ENCODE measurements at places on chromosomes 2 and 18.
A peak's percentile ranks its signal among the peaks of the same experiment; 100 is the strongest.

GRCh38 chr2:222610746-222611145 lies 45.1 kb downstream of the FARSB start:
- DNase-seq: no peak

GRCh38 chr2:142218471-142218870 lies 87.7 kb upstream of the LRP1B start:
- DNase-seq: no peak

- DNase-seq: no peak
Observed at GRCh38 chr2:231680285-231680991, 27.9 kb upstream of the PTMA start.

- DNase-seq: peak; percentile 2
Observed at GRCh38 chr2:166373105-166373504, 2.6 kb downstream of the SCN9A start.

- DNase-seq: no peak
Observed at GRCh38 chr18:44799382-44799906, 118.8 kb downstream of the SETBP1 start.

DNA sequence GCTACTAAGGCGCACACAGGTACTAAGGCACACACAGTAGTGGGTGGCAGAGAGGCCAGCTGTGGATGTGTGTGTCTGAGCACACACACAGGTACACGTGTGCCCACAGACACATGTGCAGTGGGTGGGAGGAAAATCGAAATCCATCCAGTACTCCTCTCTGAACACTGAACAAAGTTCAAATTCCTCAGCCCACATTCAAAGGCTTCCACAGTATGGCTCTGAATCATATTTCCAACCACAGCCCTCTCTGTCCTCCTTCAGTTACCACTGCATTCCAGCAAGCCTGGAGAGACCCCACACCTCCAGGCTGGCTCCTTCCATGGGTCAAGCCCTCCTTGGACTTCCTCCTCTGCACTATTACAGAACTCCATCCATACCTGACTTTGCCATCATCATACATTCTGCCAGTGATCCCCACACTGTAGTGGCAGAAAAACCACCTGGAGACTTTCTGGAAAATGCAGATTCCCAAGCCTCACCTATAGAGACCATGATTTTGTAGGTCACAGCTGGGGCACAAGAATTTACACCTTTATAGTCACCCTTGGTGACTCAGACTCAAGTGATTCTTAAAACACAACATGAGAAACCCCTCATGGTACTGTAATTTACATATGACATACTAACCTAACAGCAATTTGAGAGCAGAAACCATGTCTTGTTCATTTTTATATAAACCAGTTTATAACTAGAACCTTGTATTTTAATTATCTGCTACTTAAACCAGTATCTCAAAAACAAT lies 31.4 kb downstream of the EPG5 start:
- no peak for DNase-seq

- no peak for DNase-seq
Observed at GRCh38 chr2:207632575-207633493, 7.6 kb upstream of the METTL21A start.

GRCh38 chr2:72916743-72917137 lies 579 bp upstream of the EMX1 start:
- no peak for DNase-seq

DNA sequence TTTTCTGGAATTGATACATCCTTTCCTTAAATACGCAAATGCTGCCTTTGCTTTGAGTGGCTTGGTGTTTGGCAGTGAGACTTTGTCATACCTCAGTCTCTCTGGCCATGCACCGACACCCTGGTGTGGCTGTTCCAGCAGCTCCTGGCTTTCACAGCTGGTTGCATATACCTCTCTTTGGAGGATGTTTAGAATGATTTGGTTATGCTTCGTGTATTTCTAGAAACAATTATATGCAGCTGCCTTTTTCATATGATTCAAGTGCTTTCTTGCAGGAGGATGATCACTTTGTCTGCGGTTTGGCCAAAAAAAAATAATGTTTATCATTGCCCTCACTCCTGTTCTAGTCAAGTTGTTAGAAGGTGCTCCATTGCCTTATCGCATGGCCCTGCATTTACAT lies 95.0 kb upstream of the EML6 start:
- DNase-seq: no peak

DNA sequence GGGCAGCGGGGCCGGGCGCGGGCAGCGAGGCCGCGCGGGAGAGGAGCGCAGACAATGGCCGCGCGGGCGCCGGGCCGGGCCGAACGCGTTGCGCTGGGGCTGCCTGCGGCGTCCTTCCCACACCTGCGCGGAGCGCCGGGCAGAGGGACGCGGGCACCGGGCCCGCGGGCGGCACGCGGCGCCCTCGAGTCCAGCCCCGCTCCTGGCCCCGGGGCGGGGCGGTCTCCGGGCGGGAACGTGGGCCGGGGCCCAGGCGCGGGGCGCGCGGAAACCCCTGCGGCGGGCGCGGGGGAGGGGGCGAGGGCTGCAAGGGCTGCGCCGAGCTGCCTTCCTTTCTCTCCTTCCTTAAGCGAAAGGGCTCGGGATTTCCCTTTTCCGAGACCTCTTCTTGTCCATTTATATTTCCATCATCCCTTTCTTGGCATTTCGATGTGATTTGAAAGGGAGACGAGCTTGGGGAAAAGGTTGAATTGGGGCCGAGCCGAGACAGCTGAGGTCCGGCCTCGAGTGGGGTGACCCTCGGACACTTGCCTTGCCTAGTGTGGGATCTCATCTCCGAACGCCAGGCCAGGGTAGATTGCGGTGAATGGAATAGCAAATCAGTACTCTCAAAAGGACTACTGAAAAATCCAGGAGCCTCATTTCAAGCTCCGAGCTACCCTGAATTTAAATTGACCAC lies 676 bp downstream of the KLHL23 start:
- peak; percentile 33 for DNase-seq

- DNase-seq: no peak
Observed at GRCh38 chr2:223954401-223954800, 2.9 kb upstream of the MRPL44 start.

DNA sequence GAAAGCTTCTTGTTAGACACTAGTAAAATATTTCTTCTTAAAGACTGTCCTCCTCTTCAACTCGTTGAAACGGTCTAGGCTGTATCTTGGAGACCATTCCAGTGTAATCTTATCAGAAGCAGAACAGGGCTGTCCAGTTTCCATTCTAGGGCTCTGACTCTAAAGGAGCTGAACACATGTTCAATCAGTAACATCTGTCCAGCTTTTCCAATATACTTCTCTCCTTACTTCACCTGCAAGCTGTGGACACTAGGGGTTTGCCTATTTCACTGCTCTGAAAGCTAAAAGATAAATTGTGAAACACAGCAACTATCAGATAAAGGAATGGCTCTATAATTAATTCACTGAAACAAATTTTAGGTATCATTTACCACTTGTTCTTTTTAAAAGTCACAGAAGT lies 73.8 kb downstream of the ZNF385B start:
- no peak for DNase-seq

- DNase-seq: no peak
Observed at GRCh38 chr2:45713591-45713990, 62.1 kb downstream of the PRKCE start.

GRCh38 chr2:127953128-127953718 lies 67.5 kb upstream of the AMMECR1L start:
- DNase-seq: no peak
